ENCODE measurements at places on chromosomes 7 and 10.

DNA sequence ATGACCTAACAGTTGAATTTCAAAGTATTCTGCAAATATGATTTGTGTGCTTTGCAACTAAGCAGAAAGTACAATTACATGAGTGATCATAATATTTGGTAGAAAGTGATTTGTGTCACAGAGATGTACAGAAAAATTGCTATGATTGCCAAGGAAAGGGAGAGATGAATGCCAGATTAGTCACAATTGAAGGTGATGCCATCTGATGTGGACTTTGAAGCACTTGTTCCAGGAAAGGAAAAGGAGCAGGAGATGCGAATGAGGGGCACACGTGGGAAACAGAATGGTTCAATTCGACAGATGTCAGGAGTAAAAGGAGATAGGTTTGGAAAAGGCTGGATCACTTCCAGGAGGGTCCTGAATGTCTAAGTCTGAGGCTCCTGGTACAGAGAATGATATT is 153.1 kb upstream of the LAMB4 start:
- no peak for DNase-seq

- no peak for DNase-seq
Observed at GRCh38 chr10:77228559-77228958, 409.0 kb downstream of the KCNMA1 start.

GRCh38 chr10:13048762-13049161 is 47.2 kb upstream of the CCDC3 start:
- no peak for DNase-seq

DNA sequence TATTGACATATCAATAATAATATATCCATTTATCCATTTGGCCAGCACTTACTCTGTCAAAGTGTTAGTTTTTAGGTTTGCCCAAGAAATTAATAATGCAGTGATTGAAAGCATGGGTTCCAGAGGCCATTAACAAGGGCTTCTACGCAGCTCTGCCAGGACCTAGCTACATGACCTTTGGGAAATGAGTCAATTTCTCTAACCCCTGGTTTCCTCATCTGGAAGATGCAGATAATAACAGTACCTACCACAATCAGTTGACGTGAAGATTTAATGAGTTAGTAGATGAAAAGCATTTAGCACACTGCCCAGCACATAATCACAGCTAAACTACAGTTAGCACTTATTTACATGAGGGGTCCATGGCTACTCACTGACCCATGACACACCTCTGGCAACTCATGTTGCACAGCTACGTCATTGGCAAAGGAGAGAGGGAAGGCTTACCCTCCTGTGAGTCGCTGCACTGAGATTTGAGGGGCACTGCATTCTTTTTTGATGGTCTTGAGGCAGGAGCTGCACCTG is 263.7 kb downstream of the PLXNA4 start:
- no peak for DNase-seq

- no peak for DNase-seq
Observed at GRCh38 chr10:106278383-106278782, 886.1 kb downstream of the SORCS1 start.

GRCh38 chr7:7563269-7563668 is 3.4 kb upstream of the MIOS start:
- DNase-seq = no peak

DNA sequence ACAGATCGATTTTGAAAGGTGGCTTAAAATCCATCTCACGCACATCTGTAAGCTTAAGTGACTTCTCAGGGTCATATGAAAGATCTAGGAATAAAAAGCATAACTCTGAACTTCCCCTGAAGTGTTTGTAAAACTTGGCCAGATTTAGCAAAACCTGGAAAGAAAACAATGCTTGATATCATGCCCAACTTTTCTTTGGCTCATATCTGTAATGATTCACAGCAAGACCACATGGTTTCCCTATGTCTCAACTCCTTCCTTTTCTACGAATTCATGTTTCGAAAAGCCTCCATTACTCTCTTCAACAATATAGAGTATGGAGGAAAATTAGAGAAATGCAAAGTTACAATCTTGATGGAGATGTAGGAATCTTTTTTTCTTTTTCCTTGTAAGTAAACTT is 20.1 kb upstream of the CABCOCO1 start:
- no peak for DNase-seq

GRCh38 chr7:107712896-107713295 is 31.0 kb upstream of the CBLL1 start:
- no peak for DNase-seq

DNA sequence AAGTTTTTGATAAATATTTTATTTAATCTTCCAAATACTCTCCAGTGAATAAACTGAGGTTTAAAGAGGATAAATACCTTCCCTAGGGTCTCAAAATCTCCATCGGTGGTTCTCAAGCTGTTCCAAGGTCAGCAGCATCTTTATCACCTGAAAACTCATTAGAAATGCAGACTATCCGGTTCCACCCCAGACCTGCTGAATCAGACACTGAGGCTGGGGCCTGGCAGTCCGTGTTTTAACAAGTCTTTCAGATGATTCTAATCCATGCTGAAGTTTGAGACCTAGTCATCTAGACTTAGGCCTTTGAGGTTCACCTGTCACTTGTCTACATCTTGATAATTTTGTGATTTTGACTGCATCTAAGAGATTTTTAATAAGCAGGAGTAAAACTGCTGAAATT is 37.5 kb downstream of the PLEKHA8 start:
- DNase-seq = no peak

DNA sequence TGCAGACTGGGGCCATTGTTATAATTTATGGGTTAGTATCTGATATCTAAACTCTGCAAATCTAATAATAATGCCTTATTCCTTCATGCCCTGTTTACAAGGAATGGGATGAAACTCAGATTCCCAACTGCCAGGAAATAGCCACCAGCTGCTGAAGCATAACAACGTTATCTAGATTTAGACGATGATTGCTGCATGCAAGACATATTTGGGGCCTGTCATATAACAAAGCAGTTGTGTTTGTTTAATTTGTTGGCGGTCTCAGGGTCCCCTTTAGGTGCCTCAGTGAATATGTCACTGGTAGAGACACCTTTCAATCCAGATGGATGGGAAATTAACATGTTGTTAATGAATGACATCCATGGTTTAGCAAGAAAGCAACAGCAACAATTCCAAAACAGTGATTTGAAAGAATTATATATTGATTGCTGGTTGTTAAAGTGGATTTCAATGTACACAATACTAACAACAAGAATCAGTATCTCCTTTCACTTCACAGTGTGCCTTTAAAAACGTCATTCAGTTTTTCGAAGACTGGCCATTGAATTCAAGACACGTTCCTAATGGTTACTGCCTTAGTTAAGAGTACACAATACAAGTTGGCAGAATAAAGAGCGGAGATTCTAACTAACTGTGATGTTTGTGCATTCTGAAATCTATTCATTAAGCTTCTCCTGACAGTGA is 860.6 kb upstream of the CELF2 start:
- DNase-seq = no peak

- DNase-seq = no peak
Observed at GRCh38 chr7:137572056-137572784, 228.7 kb upstream of the PTN start.

DNA sequence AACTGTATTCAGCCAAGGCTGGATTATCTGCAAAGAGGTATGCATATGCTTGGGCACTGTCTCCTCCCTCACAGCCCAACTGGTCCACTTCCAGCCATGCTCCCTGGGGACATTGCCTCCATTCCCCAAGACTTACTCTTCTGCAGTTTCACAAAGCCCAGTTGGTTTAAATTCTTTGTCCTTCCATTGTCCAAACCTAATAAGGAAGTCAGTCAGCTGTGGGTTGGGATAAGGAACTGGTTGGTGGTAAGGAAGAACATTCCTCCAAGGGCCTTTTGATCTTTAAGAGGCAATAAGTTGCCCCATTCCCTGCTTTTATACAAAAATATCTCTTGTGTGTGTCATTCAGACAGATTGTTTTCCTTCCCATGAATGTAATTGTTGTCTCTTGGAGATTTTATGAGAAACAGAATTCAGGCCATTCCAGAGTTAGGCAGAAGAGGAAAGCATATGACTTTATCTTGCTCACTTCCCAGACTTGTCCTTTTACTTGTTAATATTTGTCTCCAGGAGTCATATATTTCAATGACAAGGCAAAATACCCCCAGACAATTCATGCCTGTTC is 673.7 kb downstream of the SUGCT start:
- DNase-seq = no peak

- no peak for DNase-seq
Observed at GRCh38 chr10:33507662-33508425, 173.4 kb upstream of the NRP1 start.

- no peak for DNase-seq
Observed at GRCh38 chr7:20661884-20662283, 46.4 kb downstream of the ABCB5 start.

- DNase-seq = no peak
Observed at GRCh38 chr10:133286366-133286765, 9.7 kb upstream of the ADAM8 start.

- no peak for DNase-seq
Observed at GRCh38 chr10:75866300-75866625, 434.8 kb downstream of the LRMDA start.

GRCh38 chr7:77466450-77466849 is 50.3 kb upstream of the GSAP start:
- DNase-seq = no peak

DNA sequence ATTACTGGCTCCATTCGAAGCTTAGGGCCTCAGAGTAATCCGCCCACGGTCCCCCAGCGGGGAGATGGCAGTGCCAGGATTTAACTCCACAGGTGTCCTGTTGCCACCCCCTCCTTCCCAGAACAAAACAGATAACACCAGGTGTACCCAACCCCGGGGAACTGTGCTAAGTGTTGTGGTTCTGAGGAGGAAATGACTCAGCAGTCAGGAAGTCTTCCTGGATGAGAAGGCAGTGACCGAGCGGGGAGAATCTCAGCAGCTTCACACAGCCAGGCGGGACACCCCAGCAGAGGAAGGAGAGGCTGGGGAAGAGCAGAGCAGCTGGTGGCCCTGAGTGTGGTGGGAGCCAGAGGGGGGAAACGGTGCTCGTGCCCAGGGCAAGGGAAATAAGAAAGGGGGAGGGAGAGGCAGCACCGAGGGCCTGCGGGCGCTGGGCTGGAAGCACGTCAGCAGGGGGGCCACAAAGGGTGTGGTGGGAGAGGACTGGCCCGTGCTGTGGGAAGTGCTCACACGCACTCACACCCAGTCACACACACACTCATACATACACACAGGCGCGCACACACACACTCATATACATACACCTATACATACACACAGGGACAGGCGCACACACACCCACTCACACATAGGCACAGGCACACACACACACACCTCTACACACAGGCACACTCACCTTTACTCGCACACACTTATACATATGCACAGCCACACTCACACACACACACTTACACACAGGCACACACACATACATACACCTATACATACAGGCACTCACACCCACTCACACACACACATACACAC is 59.8 kb upstream of the CHST15 start:
- no peak for DNase-seq

DNA sequence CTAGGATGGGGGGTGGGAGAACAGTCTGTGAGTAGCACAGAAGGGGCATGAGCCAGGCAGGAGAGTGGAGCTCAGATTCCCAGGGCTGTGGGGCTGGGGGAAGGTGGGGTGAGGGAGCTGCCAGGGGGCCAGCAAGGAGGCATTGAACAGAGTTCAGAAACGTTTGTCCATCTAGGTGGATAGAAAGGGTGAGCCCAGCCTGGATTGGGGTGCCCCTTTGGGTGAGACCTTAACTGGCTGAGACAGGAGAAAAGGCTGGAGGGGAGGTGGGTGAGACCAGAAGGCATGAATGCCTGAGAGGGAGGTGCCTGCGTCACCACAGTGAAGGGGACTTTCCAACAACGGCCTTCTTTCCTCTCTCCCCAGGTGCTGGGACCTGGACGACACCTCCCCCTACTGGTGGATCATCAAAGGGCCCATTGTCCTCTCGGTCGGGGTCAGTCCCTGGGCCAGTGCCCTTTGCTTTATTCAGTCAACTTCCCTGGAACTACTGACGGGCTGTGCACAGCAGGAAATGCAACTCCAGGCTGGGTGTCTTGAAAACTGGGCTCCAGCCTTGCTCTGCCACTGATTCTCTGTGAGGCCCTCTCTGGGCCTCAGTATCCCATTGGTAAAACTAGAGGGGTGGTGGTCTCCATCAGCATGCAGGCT is 11.0 kb downstream of the GHRHR start:
- DNase-seq = peak; percentile 74

DNA sequence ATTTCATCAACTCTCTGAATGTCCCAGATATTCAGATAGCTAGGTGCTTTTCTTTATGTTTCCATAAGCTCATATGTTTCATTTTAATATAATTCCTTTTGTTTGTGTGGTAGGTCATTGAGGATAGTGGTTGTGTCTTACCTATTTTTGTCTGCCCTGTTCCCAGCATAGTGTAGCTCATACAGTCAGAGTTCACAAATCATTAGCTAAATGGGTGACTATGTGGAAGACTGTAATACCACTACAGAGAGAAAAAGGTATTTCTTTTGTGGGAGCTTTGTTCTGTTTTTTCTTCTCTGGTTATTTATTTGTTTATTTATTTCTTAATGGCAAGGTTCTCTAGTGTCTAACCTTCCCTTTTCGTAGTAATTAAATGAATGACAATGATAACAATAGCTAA is 39.8 kb downstream of the EXOC4 start:
- no peak for DNase-seq

GRCh38 chr10:131076356-131076755 is 235.2 kb downstream of the TCERG1L start:
- DNase-seq = no peak

DNA sequence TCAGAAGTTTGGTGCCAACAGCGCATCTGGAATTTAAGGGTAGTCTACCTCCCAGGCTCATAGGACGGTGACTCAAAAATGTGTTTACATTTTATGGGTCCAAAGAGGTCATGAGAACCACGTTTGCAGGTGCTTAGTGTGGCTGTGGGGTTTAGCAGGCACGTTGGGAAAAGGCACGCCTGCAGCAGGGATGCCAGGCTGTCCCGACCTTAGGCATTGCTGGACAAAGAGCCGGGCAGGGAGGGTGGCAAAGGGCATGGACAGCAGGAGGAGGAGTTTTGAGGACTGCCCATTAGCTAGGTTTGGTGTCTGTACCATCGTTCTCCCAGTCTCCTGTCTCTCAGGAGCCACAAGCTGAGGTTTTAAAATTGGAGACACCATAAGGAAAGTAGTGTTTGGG is 104.4 kb downstream of the TRRAP start:
- DNase-seq = no peak

DNA sequence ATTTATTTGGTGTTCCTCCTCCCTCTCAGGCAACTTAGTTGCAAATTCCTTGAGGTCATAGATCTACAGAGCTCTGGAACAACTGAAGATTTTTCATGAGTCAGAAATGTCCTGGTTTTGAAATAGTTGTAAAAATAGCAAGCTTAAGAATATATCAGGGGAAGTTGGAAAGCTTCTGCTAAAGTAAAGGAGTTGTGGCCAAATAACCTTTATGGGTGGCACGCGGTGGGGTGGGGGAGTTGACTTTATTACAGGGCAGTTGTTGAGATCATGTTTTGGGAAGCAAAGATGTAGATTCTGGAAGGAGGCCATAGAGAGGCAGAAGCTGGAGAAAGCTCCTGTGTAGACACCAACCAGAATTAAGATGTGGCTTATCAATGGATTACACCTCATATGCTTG is 326.0 kb upstream of the MTPN start:
- no peak for DNase-seq

DNA sequence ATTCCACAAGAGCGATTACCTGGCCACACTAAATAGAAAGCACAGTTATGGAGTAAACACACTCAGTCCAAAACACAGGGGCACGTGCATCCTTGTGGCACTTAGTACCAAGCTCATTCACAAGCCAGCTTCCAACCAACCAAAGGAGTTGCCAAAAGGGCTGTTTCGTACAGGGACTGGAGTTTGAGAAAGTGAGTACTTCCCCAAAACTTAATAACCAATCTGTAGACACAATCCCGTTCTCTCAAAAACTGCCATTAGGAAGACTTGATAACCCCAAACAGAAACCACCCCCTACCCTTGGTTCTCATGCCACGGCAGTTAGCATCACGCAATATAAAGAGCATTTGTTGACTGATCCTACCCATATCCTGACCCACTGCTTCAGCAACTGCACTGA is 166.2 kb upstream of the ASAH2 start:
- peak; percentile 59 for DNase-seq
